Mesothelial cell of epicardium (in vitro differentiated cells): ENCODE measurements at places on chromosomes 13 and 19.

- no peak for DNase-seq
These were observed 154.9 kb upstream of the TRPC4 start for GRCh38 chr13:38024431-38024830.

DNA sequence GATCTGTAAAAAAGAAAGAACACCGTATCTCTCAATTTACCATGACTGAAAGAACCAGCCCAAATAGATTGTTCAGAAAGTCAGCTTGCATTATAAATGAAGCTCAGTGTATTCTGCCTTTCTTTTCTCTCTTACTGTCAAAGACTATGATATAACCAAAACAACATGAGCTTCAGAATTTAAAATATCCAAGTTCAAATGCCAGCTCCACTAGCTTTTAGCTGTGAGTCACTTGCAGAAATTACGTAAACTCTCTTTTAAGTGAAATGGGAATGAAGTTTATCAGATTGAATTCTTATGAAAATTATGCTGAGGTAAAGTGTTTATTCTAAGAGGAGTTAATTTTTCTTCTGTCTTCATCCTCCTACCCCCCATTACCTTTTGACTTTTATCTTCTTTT lies 20.0 kb upstream of the POSTN start:
- DNase-seq = no peak

GRCh38 chr13:70798385-70798784 lies 690.1 kb upstream of the KLHL1 start:
- DNase-seq = no peak

DNA sequence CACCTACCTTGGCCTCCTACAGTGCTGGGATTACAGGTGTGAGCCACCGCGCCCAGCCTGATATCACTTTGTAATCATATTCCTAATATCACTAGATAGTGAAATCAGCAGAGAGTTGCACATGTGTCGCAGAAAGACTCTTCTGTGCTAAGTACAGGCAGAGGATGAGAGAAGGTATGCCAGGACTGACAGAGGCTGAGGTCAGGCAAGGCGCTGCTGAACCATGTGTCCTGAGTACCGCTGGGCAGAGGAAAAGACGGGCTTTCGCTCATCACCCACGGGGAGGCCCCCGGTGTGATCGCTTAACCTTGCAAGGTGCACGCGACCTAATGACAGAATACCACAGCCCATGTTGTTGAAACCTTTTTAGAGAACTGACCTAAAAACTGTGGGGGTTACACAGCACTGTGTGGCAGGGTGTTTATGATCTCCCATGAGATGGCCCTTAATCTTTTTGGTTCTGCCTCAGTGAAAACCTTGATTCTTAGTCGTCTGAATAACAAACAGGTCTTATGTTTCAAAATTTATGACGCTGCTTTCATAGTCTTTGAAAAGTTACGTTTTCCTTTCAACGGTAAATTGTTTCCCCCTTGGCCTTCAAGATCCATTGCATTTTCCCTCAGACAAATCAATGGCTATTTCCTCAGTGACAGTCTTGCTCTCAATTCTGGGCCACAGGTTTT lies 12.2 kb downstream of the GJA3 start:
- DNase-seq = no peak

- DNase-seq = no peak
These were observed 31.8 kb upstream of the ADGRE5 start for GRCh38 chr19:14349426-14349825.

- no peak for DNase-seq
These were observed 48.9 kb downstream of the CDADC1 start for GRCh38 chr13:49296659-49297058.

- DNase-seq = peak; percentile 2
These were observed 113.3 kb upstream of the SOX1 start for GRCh38 chr13:111953546-111954178.

DNA sequence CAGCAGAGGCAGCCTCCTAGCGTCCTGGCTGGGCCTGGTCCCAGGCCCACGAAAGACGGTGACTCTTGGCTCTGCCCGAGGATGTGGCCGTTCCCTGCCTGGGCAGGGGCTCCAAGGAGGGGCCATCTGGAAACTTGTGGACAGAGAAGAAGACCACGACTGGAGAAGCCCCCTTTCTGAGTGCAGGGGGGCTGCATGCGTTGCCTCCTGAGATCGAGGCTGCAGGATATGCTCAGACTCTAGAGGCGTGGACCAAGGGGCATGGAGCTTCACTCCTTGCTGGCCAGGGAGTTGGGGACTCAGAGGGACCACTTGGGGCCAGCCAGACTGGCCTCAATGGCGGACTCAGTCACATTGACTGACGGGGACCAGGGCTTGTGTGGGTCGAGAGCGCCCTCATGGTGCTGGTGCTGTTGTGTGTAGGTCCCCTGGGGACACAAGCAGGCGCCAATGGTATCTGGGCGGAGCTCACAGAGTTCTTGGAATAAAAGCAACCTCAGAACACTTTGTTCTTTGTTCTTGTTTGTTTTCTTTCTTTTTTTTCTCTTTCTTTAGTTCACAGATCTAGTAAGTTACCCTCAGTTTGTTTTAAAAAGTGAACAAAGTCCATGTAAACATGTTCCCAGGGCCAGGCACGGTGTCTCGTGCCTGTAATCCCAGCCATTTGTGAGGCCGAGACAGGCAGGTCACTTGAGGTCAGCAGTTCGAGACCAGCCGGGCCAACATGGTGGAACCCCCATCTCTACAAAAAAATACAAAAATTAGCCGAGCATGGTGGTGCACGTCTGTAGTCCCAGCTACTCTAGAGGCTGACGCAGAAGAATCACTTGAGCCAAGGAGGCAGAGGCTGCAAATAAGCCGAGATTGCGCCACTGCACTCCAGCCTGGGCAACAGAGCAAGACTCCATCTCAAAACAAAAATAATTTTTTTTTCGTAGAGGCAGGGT lies 10.2 kb downstream of the ANGPTL4 start:
- no peak for DNase-seq
